ENCODE measurements at places on chromosomes 4 and X.

GRCh38 chrX:110251526-110251925 is 66.4 kb downstream of the AMMECR1 start:
- DNase-seq = no peak

GRCh38 chr4:170674176-170674575 is 584.4 kb upstream of the AADAT start:
- no peak for DNase-seq

- DNase-seq = peak; percentile 9
Measured at GRCh38 chr4:176792326-176793059, at the start of gene VEGFC. VEGFC (minus strand) TSS chr4:176792922; CDS start chr4:176792311, 611 bp downstream.

DNA sequence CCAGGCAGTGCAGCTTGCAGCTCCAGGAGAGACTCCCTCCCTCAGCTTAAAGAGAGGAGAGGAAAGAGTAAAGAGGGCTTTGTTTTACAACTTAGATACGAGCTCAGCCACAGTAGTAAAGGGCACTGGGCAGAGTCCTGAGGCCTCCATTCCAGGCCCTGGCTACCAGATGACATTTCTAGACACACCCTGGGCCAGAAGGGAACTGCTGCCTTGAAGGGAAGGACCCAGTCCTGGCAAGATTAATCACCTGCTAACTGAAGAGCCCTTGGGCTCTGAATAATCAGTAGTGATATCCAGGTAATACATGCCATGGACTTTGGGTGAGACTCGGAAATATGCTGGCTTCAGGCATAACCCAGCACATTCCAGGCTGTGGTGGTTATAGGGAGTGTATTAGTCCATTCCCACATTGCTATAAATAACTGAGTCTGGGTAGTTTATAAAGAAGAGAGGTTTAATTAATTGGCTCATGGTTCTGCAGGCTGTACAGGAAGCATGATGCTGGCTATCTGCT is 15.3 kb upstream of the SLC16A2 start:
- no peak for DNase-seq

DNA sequence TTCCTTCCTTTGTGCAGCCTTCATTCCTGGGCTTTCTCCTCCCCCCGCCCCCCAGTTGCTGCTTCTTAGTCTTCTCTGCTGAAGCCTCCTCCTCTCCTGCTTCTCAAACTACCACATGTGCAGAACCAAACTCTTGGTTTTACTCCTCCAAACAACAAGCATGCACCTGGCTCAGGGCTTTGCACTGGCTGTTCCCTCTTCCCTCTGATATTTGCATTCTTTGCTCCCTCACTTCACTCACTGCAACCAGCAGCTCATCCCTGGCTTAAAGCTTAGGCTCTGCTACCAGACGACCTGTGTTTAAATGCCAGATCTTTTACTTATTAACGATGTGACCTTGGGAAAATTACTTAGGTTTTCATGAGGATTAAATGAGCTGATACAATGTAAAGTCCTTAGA is 51.4 kb downstream of the MED28 start:
- no peak for DNase-seq

DNA sequence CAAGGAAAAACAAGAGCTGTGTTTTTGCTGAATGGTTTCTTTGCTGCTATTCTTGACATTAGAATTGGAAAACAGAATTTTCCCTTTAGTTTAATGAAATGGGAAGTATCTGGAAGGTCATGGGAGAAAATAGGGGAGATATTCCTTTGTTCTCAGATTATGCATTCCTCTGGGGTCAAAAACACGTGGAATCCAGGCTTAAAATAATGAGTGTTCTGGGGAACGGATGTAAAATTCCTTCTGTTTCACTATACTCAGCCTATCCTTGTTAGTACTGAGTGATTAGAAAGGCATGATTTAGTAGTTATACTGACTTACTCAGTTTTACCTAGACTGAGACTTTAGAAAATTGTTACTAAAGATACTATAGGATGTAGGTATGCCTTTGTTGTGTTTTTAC is 107.3 kb downstream of the ARHGAP10 start:
- no peak for DNase-seq

- DNase-seq = no peak
Measured at GRCh38 chrX:20130357-20130756, 11.3 kb downstream of the EIF1AX start.

GRCh38 chr4:173362666-173363065 is 8.1 kb upstream of the SAP30 start:
- DNase-seq = no peak

DNA sequence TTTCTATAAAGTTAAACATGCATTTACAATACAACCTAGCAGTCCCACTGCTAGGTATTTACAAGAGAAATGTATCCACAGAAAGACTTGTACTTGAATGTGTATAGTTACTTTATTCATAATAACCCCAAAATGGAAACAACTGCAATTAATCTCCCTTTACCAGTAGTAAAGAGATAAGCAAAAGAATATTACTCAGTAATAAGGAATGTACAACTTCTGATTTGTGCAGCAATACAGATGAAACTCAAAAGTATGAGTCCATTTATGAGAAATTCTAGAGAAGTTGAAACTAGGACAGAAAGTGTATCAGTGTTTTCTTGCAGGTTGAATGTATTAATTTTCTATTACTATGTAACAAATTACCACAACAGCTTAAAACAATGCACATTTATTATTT is 15.2 kb downstream of the USP53 start:
- no peak for DNase-seq

DNA sequence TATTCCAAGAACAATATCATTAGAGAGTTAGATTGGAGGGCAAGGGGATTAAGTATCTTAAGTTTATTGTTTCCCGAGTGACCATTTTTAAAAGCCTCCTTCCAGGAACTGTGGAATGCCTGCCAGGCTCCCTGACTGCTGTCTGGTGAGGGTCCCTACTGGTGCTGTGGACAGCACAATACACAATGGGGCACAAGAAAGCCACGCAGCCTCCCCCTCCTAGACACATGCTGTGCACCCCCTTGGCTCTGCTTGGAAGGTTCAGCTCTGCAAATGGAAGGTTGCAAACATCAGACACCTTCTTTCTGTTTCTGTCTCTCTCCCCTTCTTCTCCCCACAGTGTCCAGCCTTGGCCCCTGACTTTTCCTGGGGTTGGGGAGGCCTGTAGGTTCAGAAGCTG is 153.2 kb downstream of the SHROOM3 start:
- DNase-seq = no peak

DNA sequence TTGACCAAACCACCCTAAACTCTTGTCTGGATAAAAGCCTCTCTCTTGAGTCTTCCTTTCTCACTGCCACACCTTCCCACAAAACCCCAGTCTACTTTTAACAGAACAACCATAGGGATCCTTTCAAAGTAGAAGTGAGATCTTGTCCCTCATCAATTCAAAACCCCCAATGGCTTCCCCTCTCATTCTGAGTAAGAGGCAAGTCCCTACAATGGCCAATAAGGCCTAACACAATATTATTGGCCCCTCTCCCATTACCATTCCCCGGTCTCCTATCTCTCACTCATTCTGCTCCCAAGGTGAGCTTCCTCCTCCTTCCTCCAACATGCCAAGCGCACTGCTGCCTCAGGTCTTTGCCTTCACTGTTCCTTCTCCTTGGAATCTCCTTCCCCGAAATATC is 57.1 kb downstream of the REELD1 start:
- DNase-seq = no peak

- DNase-seq = no peak
Measured at GRCh38 chr4:169272265-169272886, 1.6 kb upstream of the SH3RF1 start.

DNA sequence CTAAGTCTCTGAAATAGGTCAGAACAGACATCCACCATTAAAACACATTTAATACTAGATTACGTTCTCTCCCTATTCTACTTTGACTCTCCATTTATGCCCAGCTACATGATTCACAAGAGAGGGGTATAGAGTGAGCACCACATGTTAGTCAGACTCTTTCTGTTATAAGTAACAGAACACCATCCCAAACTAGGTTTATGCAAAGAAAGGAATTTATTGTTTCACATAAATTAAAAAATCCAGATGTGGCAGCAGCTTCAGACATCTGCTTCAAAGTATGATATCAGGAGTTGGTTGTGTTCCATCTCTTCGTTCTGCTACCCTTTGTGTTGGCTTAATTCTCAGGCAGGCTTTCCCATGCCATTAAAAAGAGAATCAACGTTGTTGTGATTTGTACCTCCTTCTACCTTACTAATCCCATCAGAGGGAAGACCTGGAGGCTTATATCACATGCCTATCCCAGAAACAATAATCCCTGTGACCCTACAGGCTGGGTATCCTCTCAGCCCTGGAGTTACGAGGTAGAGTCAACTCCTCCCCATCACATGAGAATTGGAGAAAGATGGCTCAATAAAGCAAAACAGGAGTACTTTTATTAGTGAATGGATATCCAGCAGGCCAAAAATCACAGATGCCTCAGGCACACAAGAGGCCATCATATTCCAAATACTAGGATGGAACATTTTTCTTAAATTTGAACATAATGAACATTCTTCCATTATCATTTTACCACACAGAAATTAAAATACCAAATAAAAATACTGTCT is 163.2 kb downstream of the SLC7A11 start:
- no peak for DNase-seq

DNA sequence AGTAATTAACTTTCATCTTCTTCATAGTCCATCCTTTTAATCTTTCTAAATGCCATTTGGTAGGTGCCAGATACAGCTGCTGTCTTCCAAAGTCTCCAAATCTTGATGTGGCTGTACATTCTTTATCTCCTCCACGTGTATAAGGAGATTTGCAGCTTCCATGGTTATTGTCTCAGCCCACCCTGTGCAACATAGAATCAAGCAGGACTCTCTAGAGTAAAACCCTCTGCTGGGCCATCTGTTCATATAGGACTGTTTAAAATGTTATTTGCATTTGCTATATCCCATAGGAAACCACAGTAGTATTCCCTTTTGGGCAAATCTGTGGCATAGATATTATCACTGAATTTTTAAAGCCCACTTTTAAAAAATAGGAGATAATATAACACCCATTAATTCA is 527.2 kb upstream of the EPHA5 start:
- no peak for DNase-seq

- DNase-seq = no peak
Measured at GRCh38 chrX:119763181-119763580, 4.8 kb downstream of the SOWAHD start.

DNA sequence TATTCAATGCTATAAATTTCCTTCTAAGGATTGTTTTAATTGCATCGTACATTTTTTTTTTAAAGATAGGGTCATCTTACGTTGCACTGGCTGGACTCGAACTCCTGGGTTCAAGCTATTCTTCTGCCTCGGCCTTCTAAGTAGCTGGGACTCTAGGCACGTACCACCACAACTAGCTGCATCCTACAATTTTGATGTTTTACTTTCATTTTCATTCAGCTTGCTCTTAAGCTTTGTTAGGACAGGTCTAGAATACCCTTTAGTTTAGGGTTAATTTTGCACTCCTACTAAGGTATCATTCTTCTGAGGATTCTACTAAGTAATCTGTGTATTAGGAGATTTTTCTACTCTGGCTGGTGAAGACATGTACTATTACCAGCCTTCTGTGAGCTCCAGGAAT is 50.2 kb upstream of the C1GALT1C1 start:
- DNase-seq = no peak

- DNase-seq = no peak
Measured at GRCh38 chr4:4633431-4633830, 91.6 kb upstream of the STX18 start.

GRCh38 chr4:7361280-7361895 is 73.3 kb downstream of the PSAPL1 start:
- no peak for DNase-seq

DNA sequence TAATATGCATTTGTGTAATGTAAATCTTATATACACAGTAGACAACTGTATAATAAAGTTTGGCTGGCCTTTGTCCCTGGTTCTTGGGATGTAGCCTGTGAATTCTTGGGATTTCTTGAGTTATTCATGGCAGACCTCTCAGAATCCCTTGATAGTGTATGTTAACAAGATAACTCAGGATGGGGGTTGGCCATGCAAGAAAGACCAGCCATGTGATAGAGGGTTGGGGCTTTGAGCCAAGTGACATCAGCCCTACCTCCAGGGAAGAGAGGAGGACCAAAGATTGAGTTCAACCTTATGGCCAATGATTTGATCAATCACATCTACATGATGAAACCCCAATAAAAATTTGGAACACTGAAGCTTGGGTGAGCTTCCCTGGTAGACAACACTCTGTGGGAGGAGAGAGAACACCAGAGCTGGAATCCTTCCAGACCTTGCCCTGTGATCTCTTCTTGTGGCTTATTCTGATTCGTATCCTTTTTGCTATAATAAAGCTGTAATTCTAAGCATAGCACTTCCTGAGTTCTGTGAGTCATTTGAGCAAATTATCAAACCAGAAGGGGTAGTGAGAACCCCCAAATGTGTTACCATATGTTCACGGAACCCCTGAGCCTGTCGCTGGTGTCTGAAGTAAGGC is 11.3 kb downstream of the SLC2A9 start:
- no peak for DNase-seq

DNA sequence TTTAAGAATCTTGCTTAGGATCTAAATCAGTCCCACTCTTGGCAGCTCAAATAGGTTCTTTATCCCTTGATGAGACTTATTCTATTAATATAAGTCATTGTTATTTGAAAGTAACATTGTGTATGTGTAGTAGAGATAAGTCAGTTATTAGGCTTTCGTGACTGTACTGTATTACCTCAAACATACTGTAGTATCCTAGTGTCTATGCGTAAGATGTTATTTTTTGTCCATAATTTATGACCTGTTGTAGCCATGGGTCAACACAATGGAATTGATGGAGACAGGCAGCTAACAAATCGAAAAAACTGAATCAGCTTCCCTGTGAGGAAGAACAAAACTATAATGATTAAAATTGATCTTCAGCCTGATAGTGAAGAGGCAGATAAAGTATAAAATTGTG is 41.8 kb downstream of the CLCN3 start:
- no peak for DNase-seq

GRCh38 chr4:9880406-9881197 is 99.2 kb downstream of the DRD5 start:
- no peak for DNase-seq

GRCh38 chrX:40943093-40943641 is 142.1 kb upstream of the USP9X start:
- DNase-seq = no peak

GRCh38 chrX:129791336-129791735 is 11.6 kb downstream of the SASH3 start:
- DNase-seq = no peak

- no peak for DNase-seq
Measured at GRCh38 chr4:156638334-156638733, 333.3 kb downstream of the PDGFC start.

DNA sequence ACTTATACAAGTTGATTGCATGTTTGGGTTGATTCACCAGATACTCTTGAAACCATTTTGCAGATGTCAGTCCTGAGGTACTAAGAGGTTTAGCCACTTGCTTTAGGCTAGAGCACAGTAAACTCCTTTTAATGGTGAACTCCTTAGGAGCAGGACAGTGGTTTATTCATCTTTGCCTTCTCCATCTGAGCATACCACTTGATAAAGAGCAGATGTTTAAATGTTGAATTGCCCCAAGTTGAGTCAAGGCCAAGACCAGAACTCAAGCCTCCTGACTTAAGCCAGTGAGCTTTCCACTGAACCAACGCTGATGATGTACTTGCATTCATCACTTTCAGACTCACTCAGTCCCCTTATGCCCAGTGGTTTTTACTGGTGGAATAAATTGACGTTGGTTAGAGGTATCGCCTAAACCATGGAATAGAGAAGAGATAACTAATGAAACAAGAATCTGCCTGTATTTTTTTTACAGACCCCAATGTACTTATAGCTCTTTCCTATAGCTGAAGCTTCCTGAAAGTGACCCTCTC is 7.5 kb downstream of the DAPP1 start:
- DNase-seq = no peak

GRCh38 chr4:184329659-184330400 is 112.2 kb upstream of the ENPP6 start:
- no peak for DNase-seq

- DNase-seq = no peak
Measured at GRCh38 chr4:42167709-42168108, 15.3 kb upstream of the BEND4 start.

Data from stimulated activated CD8-positive, alpha-beta memory T cell treated with anti-CD3 and anti-CD28 coated beads, Interleukin-15, amount 100 ng/mL, for 48 hours (primary cell).